ENCODE measurements at places on chromosomes 1 and 21. TPM values are rescaled to one million over a fixed set of nuclear protein-coding genes. Genes with fewer than 3 reads are reported as not detected.

The FAAH gene
- 0.77 TPM for total RNA-seq

The MROH9 gene
- not detected for total RNA-seq

The NUAK2 gene
- 31.2 TPM for total RNA-seq

The CCDC190 gene
- not detected for total RNA-seq

The DIPK1A gene
- 9.7 TPM for total RNA-seq

The TMEM52 gene
- total RNA-seq: 0.39 TPM

The CLDN8 gene
- not detected for total RNA-seq

The TEDDM1 gene
- not detected for total RNA-seq

The KLHL21 gene
- total RNA-seq: 24.8 TPM

The RAB7B gene
- 1.4 TPM for total RNA-seq

The ABL2 gene
- 18.8 TPM for total RNA-seq

The PLD5 gene
- 1.3 TPM for total RNA-seq

The SPRR2A gene
- not detected for total RNA-seq

The SH3BGR gene
- 0.65 TPM for total RNA-seq

The CLEC20A gene
- not detected for total RNA-seq

The SYT2 gene
- 0.02 TPM for total RNA-seq

The GJC2 gene
- total RNA-seq: 0.48 TPM

The FCGR1A gene
- not detected for total RNA-seq

The APOBEC4 gene
- not detected for total RNA-seq

The CELA3B gene
- total RNA-seq: not detected

The TENT5C gene
- total RNA-seq: 0.07 TPM

The DYNLT5 gene
- total RNA-seq: not detected

The LRRC3 gene
- 1.0 TPM for total RNA-seq

The LYPD8 gene
- 0.21 TPM for total RNA-seq

The CD1C gene
- total RNA-seq: not detected

The ICOSLG gene
- 2.2 TPM for total RNA-seq

The PDZK1IP1 gene
- total RNA-seq: 5.3 TPM

The AK4 gene
- total RNA-seq: 22.4 TPM

The SPRR1B gene
- not detected for total RNA-seq

The SRM gene
- total RNA-seq: 228 TPM

The TUT4 gene
- total RNA-seq: 18.0 TPM

The DDI2 gene
- 9.2 TPM for total RNA-seq

The SYTL1 gene
- 0.53 TPM for total RNA-seq

The SMPDL3B gene
- 1.3 TPM for total RNA-seq

The FAM177B gene
- not detected for total RNA-seq

The LPAR3 gene
- 0.35 TPM for total RNA-seq

The RNPC3 gene
- 5.9 TPM for total RNA-seq

The INAVA gene
- 37.0 TPM for total RNA-seq
